Stimulated activated CD8-positive, alpha-beta memory T cell treated with anti-CD3 and anti-CD28 coated beads, Interleukin-2, amount 100 ng/mL, for 1 hour (primary cell): ENCODE measurements at places on chromosomes 2 and 18.

GRCh38 chr2:13585732-13586131, 869.0 kb downstream of the TRIB2 start:
- no peak for DNase-seq

GRCh38 chr2:177808984-177809809, 263.4 kb downstream of the PDE11A start:
- no peak for DNase-seq

- no peak for DNase-seq
Measured at GRCh38 chr18:76306685-76307292, 188.3 kb downstream of the ZNF516 start.

- DNase-seq, result no peak
Measured at GRCh38 chr18:37764541-37765288, 199.1 kb upstream of the CELF4 start.

- DNase-seq, result no peak
Measured at GRCh38 chr2:84886791-84887190, 5.9 kb upstream of the TRABD2A start.
